ENCODE measurements at places on chromosomes 2 and 18.

GRCh38 chr2:66665124-66665984 lies 230.4 kb downstream of the MEIS1 start:
- DNase-seq = no peak

- no peak for DNase-seq
Observed at GRCh38 chr2:108194409-108195132, 45.2 kb upstream of the SULT1C3 start.

- no peak for DNase-seq
Observed at GRCh38 chr2:158052761-158053160, 48.9 kb upstream of the UPP2 start.

GRCh38 chr18:14939141-14939540 lies 191.2 kb downstream of the ANKRD30B start:
- no peak for DNase-seq

GRCh38 chr2:218067523-218067922 lies 1.5 kb upstream of the RUFY4 start:
- peak; percentile 26 for DNase-seq

- no peak for DNase-seq
Observed at GRCh38 chr2:122531290-122532071, 776.0 kb downstream of the TSN start.

GRCh38 chr18:57026316-57026715 lies 120.6 kb upstream of the BOD1L2 start:
- DNase-seq = no peak

GRCh38 chr2:121520641-121520994 lies 10.1 kb upstream of the RNU4ATAC start:
- no peak for DNase-seq

DNA sequence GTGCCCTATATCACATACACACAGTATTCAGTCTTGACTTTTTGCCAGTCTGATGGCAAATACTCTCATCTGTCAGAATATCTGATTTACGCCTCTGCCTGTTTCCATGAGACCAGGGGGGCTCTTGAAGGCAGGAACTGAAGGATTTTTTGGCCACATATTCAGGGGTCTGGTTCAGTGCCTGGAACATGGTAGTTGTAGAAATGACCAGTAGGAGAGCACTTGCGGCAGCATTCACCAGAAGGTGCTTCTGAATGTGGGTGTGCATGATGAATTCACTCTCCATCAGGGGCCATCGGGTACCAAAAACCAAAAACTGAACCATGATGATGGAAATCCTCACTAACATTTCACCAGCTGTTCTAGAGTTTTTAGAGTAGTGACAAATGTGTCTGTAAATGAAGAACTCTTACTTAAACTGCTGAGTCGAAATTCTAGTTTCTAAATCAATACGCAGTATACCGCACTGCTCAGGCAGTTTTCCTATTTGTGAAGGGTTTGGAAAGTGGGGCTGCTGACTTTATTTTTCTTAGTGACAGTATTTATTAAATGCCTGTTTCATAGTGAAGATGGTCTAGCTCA lies 54.6 kb downstream of the MERTK start:
- no peak for DNase-seq

DNA sequence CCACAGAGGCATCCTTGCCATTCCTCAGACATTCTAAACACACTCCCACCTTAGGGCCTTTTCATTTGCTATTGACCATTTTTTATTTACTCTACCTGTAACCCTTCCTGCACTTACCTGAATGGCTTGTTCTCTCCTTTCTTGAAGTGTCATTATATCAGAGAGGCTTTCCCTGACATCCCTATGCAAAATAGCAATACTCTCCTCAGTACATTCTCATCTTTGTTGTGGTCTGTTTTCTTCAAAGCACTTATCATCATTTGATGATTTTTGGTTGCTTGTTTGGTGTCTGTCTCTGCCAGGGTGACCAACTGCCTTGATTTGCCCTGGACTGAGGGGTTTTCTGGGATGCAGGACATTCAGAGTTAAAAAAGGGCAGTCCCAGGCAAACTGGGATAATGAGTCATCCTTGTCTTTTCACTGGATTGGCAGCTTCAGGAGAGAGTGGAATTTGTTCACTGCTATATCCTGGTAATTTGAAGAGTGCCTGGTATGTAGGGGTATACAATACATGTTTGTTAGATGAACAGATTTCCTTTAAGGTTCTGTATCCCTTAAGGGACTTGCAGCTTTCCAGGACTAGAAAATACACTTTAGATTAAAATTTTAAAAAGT lies 102.4 kb downstream of the BABAM2 start:
- no peak for DNase-seq

- no peak for DNase-seq
Observed at GRCh38 chr2:127479866-127480743, 46.2 kb downstream of the IWS1 start.

DNA sequence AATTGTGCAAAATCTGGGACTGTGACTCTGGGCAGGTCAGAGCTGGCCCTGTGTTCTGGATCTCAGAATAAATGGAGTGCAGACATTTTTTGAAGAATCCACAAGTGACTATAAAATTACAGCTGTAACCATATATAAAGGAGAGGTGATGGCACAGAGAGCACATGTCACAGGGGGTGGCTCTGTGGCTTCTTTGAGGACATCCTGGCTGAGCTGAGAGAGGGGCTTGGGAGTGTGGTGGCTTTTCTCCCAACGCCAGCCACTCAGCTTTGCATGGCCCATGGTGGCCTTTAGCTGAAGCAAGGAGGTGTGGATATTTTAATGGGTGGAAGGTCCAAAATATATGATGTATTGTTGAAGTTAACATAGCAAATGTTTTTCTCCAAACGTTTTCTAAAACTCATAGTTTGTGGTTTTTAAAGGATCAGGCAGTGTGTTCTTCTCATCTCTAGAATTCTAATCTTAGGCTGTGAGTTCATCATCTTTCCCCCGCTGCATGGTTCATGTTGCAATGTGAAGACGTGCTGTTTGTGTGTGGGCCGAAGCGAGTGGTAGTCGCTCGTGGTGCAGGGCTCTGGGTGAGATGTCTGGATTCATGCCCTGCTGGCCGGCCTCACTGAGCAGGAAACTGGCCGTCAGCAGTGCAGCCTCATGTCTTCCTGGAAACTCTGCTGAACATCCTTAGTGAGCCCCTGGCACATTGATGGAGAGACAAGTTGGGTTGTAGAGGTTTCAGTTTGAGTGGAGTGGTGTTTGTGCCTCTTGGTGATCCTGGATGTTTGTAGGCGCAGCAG lies 109.9 kb downstream of the ZNF236 start:
- DNase-seq = no peak

DNA sequence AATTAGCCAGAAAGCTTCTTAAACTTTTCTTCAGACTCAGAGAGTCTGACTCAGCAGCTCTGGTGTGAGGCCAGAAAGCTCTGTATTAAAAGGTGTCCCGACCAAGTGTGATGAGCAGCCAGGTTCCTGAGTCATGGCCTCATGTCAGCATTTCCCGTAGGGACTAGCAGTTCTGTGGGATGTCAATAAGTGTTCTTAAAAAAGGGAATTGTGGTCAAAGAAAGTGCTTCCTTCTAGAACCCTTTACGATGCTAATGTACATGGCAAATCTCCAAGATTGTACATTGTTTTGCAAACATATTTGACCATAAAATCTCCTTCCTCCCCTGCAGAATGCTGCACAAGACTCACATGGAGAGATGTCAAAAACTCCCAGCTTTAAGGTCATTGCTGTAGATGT lies 80.1 kb downstream of the PLA2R1 start:
- no peak for DNase-seq

DNA sequence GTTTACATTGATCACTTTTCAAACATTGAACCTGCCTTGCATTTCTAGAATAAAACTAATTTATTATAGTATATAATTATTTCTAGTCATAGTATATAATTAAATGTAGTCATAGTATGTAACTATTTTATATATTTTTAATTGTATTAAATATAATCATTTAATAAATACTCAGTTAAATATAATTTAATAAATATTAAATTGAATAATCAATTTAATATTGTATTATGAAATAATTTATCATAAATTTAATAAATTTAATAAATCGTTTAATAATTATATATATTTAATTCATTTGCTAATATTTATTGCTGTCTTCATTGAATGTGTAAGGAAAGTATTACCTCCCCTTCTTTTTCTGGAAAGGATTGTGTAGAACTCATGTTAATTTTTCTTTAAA lies 225.6 kb upstream of the NRP2 start:
- no peak for DNase-seq

DNA sequence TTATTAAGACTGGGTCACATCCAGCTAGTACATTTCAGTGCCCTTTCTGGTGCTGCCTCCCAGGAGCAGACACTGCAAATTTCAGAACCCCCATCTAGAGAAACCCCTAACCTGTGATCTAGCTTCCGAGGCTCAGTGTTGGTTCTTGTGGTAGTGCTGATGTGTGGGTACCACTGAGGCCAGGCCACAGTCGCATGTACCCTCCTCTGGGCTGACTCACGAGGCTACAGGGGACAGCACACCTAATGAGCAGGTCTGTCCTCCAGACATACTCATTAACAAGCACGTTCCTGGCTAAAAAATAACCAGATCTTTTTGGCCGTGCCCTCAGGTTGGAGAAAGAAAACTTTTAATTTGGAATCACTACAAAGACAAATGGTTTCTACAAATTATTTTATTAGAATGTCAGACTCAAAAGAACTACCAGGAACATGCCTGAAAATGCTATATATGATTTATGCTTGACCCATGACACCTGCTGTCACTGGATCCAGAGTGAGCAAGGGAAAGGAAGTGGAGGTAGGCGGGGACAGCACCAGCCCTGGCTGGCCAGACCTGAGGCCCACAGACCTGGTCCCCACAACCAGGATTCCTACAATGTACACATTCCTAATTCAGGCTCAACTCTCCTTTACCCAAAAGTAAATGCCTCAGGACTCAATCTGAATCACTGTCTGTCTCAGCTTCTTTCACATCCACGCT lies 8.5 kb downstream of the CIAO1 start:
- no peak for DNase-seq

DNA sequence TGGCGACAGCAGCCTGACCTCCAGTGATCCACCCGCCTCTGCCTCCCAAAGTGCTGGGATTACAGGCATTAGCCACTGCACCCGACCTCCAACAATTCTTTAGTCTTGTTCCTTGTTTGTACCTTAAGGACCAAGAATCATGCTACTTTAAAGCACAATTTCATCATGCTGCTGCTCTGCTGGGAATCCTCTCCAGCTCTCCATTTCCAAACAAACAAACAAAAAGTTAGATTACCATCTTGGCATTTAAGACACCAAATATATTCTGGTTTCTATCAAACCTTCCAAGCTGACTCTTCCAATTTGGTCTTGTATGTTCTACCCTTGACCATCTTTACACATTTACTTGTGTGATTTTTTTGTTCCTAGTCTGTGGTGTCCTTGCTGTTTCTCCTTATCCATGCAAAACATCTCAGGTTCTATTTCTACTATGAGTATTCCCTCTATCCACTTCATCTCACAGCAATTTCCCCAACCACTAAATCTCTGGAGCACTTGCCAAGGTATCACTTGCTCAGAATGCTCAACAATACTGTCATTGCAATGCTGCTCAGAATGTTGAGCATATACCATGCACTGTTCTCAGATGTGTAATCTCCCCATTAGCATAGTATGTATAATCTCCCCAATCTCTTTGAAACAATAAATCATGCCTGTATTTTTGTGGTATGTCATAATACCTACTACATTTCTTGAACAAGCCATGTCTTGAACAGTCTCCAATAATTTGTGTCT lies 73.2 kb upstream of the GALNT5 start:
- no peak for DNase-seq

GRCh38 chr2:173171924-173172643 lies 96.4 kb downstream of the MAP3K20 start:
- DNase-seq = no peak

DNA sequence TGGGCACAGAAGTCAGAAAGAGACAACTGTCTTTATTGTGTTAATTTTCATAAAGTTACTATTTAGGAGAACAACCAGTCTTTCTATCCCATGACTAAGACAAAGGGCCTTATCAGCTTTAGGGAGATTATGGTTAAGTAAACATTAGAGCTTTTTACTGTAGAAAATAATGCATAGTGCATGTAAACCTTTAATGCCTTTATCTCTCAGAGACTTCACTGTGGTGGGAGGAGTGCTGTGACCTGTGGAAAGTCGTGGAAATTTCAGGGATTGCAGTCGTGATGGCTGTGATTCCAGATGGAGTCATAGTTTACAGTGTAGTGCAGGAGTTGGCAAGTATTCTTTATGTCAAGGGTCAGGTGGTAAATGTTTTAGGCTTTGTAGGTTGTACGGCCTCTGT lies 15.8 kb downstream of the ZNF236 start:
- no peak for DNase-seq

DNA sequence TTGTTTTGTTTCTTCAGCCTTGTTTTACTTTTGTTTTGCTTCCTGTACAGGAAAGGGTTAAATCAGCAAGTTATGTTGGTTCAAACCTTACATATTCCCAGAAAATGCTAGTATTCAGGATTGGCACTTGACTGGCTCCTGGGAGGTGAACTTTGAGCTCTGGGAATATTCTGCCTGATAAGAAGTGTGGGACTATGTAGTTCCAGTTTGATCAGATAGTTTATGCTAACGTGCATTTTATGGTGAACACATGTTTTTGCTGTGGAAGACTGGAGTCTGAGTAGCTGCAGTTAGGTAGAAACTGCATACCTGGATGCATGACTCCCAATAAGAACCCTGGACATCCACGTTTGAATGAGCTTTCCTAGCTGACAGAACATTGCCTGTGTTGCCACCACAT lies 603.1 kb upstream of the HS6ST1 start:
- no peak for DNase-seq

DNA sequence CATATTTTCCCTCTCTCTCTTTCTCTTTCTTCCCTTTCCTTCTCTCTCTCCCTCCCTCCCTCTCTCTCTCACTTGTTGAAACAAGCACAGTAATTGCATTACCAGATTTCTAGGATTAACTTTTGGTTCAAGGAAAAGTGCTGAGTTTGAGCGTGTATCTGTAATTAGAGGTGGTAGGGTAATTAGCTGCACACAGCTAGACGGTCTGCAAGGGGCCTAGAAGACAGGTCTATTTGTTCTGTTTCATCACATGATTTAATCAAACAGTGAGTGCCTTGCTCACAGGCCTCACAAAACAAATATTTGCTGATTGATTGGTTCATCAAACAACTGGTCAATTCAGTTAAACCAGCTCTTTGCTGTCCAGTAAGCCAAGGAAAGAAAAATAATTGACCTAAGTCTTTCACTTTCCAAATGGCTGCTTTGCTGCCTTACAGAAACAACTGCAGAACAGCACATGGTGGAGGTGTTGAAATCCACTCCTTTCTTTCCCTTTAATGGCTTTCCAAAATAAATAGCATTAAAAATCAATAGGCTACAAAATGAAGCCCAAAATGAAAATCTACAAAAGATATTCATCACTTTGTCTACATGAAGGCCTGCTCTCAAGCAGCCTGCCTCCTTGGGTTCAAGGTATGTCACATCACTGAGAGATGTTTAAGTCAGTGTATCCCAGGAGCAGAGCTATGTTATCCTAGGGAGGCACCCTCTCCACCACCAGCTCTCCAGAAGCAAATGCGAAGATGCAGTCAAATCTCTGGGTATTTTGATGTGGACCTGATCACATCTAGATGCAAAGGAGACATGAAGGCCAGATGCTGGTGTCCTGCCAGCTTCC lies 264.4 kb upstream of the SIX2 start:
- DNase-seq = no peak

- DNase-seq = no peak
Observed at GRCh38 chr18:8685141-8685913, 20.0 kb upstream of the MTCL1 start.

GRCh38 chr2:122595065-122595464 lies 839.6 kb downstream of the TSN start:
- no peak for DNase-seq

- no peak for DNase-seq
Observed at GRCh38 chr2:108531674-108532055, 2.6 kb upstream of the LIMS1 start.

Data from activated CD8-positive, alpha-beta memory T cell treated with anti-CD3 and anti-CD28 coated beads, Interleukin-2, amount 10 ng/mL, durations not matched to agents 7 days and 5 days (primary cell).